Skeletal muscle tissue (tissue), 5 donors: ENCODE measurements at places on chromosomes 11 and 22. TPM values are rescaled to one million over a fixed set of nuclear protein-coding genes. Genes with fewer than 3 reads are reported as not detected.

Gene ASPHD2
- total RNA-seq, result 1.0 TPM

Gene DMC1
- 3.7 TPM for total RNA-seq

Gene NLRP14
- total RNA-seq, result under 0.01 TPM

Gene YAP1
- total RNA-seq, result 49.6 TPM

Gene SCN3B
- total RNA-seq, result 8.9 TPM

Gene OR10AG1
- not detected for total RNA-seq

Gene NCAPD3
- total RNA-seq, result 11.0 TPM

Gene APOL4
- 21.4 TPM for total RNA-seq

Gene RAG1
- total RNA-seq, result 1.6 TPM

Gene GAS2
- total RNA-seq, result 42.8 TPM

Gene SLC25A22
- total RNA-seq, result 2.6 TPM

Gene ADM2
- under 0.01 TPM for total RNA-seq

Gene SHISAL1
- 7.3 TPM for total RNA-seq

Gene SAA4
- not detected for total RNA-seq

Gene NRGN
- total RNA-seq, result not detected

Gene CRYBB3
- not detected for total RNA-seq

Gene KCNE3
- total RNA-seq, result 4.7 TPM

Gene OR8G5
- total RNA-seq, result 0.52 TPM

Gene GRM5
- not detected for total RNA-seq

Gene RBMXL2
- total RNA-seq, result not detected

Gene YPEL4
- total RNA-seq, result 0.52 TPM

Gene KCNA4
- under 0.01 TPM for total RNA-seq

Gene CD3D
- total RNA-seq, result not detected

Gene BRSK2
- total RNA-seq, result 1.0 TPM

Gene SLC22A9
- not detected for total RNA-seq

Gene PARVA
- total RNA-seq, result 15.1 TPM

Gene OR1S2
- not detected for total RNA-seq

Gene SDHAF2
- 63.2 TPM for total RNA-seq

Gene KCNJ5
- 0.52 TPM for total RNA-seq

Gene CASP5
- total RNA-seq, result 0.52 TPM
